Activated CD4-positive, alpha-beta memory T cell treated with anti-CD3 and anti-CD28 coated beads for 36 hours (primary cell): ENCODE measurements at places on chromosomes 5 and 9. TPM values are rescaled to one million over a fixed set of nuclear protein-coding genes. Genes with fewer than 3 reads are reported as not detected.

DNA sequence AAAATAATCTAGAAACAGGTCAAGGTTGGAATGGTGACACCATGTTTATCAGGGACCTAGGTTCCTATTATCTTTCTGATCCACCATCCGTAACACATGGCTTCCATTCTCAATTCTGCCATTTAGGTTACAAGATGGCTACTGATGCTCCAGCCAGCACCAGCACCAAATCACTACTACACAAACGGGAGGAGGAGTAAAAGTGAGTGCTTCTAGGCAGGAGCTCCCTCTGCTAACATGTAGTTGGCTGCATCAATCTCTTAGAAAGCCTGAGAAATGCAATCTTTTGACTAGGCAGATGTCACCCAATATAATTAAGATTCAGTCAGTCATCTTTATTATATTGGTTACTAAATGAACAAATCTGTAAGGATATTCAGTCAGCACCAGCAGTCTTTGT is 515.9 kb downstream of the RAB3C start:
- H3K36me3 ChIP-seq, result no peaks in the 10 kb centered on the region
- peak overlapping the region; percentile 61 for H3K27ac ChIP-seq
- peaks cover 38% of the 10 kb centered on the region for H3K4me1 ChIP-seq
- H3K4me3 ChIP-seq, result no peak overlapping the region
- H3K27me3 ChIP-seq, result no peaks in the 10 kb centered on the region

Gene SLC31A1
- total RNA-seq, result 12.5 TPM

- H3K4me3 ChIP-seq, result no peak overlapping the region
- no peak for DNase-seq
- no peak overlapping the region for H3K27ac ChIP-seq
- no peaks in the 10 kb centered on the region for H3K27me3 ChIP-seq
These were observed 56.7 kb downstream of the PIK3R1 start for GRCh38 chr5:68272289-68272688.

GRCh38 chr5:88824892-88825583 is 57.9 kb downstream of the MEF2C start:
- H3K27me3 ChIP-seq, result peaks cover 10% of the 10 kb centered on the region
- no peaks in the 10 kb centered on the region for H3K36me3 ChIP-seq
- DNase-seq, result no peak
- no peak overlapping the region for H3K27ac ChIP-seq

GRCh38 chr5:68290847-68291246 is 75.3 kb downstream of the PIK3R1 start:
- H3K4me1 ChIP-seq, result peaks cover 62% of the 10 kb centered on the region
- peaks cover 41% of the 10 kb centered on the region for H3K36me3 ChIP-seq
- no peak for DNase-seq
- no peaks in the 10 kb centered on the region for H3K27me3 ChIP-seq
- H3K27ac ChIP-seq, result no peak overlapping the region
- no peak overlapping the region for H3K4me3 ChIP-seq
